ENCODE measurements at places on chromosomes 7 and 10. TPM values are rescaled to one million over a fixed set of nuclear protein-coding genes. Genes with fewer than 3 reads are reported as not detected.

- H3K36me3 ChIP-seq: no peaks in the 10 kb centered on the region
- no peak overlapping the region for H3K27ac ChIP-seq
- DNase-seq: no peak
Measured at GRCh38 chr10:109427411-109427810, 495.9 kb downstream of the XPNPEP1 start.

- H3K4me3 ChIP-seq: no peak overlapping the region
- no peaks in the 10 kb centered on the region for H3K4me1 ChIP-seq
- H3K36me3 ChIP-seq: no peaks in the 10 kb centered on the region
- H3K27ac ChIP-seq: no peak overlapping the region
- no peak for DNase-seq
- peaks cover 8% of the 10 kb centered on the region for H3K27me3 ChIP-seq
Measured at GRCh38 chr10:127790066-127790624, 53.2 kb downstream of the FOXI2 start.

- H3K4me1 ChIP-seq: peaks cover 24% of the 10 kb centered on the region
- peak; percentile 10 for DNase-seq
- no peaks in the 10 kb centered on the region for H3K27me3 ChIP-seq
- peak overlapping the region; percentile 51 for H3K27ac ChIP-seq
- H3K4me3 ChIP-seq: no peak overlapping the region
Measured at GRCh38 chr7:112421666-112422486, 28.4 kb upstream of the IFRD1 start.

- H3K27me3 ChIP-seq: no peaks in the 10 kb centered on the region
- H3K4me3 ChIP-seq: no peak overlapping the region
- DNase-seq: no peak
Measured at GRCh38 chr10:5862360-5862961, 27.2 kb downstream of the ANKRD16 start.

DNA sequence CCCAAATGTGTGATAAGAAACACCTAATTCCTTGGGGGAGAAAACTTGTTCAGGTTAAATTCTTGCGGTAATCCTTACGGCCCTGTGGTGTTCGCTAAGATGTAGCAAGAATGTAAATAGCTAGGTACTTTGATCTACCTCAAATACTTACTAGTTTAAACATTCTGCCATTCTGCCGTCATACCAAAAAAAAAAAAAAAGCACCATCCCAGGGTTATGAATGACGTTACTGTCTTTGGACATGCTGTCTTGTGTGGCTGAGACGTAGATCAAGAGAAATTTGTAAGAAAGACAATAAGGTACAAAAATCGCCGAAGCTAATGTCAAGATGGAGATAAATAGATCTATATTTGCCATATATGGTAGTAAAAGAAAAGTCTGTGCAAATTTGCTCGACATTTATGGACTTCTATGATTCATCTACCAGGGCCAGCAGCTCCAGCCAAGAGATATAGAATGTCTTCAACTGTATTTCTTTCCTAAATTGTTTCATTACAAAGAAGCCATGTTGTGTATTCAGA, 195.6 kb downstream of the CUX1 start:
- no peaks in the 10 kb centered on the region for H3K4me1 ChIP-seq
- no peak for DNase-seq
- H3K27me3 ChIP-seq: no peaks in the 10 kb centered on the region

GRCh38 chr7:103031781-103032180, 42.8 kb downstream of the FBXL13 start:
- H3K4me3 ChIP-seq: no peak overlapping the region
- no peaks in the 10 kb centered on the region for H3K36me3 ChIP-seq
- H3K27me3 ChIP-seq: no peaks in the 10 kb centered on the region
- no peak for DNase-seq

Gene TMEM213
- total RNA-seq: not detected

All from activated CD4-positive, alpha-beta T cell treated with anti-CD3 and anti-CD28 coated beads for 36 hours (primary cell).